DMS153 (cell line): ENCODE measurements at places on chromosomes 6 and 20.

GRCh38 chr6:105833959-105834947, 251.9 kb upstream of the PRDM1 start:
- no peak for DNase-seq

DNA sequence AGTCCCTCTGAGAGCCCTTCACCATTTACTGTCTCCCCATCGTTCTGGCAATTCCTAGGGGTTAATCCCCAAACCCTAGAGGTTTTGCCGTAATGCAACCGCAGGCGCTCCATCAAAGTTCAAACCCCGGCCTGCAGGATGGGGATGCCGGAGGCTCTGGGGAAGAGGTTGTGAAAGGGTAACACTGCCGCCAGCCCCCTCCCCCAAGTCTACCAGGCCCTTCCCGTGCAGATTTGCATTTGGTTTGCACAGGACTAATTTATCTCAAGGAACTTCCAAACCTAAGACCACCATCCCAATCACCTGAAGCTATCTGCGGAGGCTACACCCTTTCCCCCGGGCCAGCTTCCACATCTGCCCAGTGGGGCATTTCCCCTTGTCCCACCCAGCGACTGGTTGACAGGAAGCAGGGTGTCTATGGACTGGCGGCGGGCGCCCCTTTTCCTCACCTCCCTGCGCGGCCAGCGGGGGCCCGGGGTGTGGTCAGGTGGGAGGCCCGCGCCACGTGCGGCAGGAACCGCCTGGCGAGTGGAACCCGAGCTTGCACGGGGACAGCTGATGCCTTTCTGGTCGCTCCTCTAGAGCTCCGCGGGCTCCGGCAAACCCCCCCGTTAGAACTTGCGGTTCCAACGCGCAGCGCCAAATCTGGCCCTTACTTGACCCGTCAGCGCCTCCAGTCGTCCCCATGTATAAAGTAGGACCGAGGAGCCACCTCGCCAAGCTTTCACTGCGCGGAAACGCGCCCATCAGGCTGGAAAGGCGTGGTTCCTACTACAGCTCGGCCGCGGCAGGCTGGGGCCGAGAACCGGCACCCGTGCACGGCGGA, 9.4 kb upstream of the SLC4A11 start:
- DNase-seq, result peak; percentile 32

DNA sequence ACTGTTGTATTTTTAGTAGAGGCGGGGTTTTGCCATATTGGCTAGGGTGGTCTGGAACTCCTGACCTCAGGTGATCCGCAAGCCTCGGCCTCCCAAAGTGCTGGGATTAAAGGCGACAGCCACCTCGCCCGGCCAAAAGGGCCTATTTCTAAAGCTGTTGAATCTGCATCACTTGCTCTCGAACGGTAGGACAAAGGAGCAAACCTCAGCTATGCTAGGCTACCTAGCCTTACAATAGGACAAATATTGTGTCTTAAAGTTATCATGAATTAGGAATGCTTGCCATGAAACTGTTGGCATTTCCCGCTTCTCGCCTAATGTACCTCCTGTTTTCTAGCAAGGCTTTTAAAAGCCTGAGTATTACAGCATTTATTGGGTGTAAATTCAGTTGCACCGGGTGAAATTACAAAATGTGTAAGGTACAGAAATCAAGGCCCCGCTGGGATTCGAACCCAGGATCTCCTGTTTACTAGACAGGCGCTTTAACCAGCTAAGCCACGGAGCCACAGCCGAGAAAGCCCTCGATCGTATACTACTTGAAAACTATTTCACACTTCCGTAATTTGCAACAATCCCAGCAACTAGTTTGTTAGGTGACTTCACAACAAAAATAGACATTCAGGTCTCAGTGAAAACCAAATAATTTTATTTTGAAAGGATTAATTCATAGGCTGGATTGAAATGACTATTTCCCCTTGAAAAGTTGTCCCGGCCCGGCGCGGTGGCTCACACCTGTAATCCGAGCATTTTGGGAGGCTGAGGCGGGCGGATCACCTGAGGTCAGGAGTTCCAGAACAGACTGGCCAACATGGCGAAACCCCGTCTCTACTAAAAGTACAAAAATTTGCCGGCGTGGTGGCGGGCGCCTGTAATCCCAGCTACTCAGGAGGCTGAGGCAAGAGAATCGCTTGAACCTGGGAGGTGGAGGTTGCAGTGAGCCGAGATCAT, 211.6 kb upstream of the ZNF184 start:
- DNase-seq, result peak; percentile 36

DNA sequence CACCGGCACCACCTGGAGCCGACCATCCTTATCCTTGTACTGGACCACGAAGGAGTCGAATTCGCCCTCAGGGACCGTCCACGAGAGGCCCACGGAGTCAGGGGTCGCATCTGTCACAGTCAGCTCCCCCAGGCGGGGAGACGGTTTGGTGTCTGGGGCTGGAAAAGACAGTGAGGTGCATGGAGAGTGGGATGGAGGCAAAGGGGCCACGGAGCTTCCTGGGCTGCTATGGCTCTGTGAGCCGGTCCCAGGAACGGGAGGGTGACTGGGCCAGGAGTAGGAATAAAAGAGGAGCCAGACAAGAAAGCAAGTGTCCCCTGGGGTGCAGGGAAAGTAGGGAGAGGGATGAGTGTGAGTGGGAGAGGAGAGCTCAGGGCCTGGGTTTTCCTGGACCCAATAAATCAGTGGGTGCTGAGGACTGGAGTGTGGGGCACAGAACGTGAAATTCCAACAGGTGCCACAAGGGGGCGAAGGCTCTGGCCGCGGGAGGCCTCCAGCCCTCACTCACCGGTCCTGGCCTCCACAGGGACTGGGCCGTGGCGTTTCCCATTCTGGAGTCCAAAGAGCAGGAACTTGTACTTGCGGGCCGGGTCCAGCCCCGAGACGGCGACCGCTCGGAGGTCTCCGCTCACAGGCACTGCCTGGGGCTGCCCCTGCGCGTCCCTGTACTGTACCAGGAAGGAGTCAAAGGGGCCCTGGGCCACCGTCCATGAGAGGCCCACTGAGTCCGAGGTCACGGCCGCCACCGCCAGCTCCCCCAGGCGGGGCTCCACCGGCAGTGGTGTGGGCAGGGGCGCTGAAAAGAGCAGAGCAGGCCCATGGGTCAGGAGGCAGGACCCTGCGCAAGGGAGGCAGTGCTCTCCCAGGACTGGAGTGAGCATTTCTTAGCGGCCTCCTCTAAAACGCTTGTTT, 9.9 kb downstream of the CYP21A2 start:
- peak; percentile 6 for DNase-seq
